ENCODE measurements at places on chromosomes 16 and 17. TPM values are rescaled to one million over a fixed set of nuclear protein-coding genes. Genes with fewer than 3 reads are reported as not detected.

GRCh38 chr16:78745108-78746019, 645.9 kb downstream of the WWOX start:
- DNase-seq, result no peak
- H3K36me3 ChIP-seq, result peaks cover 2% of the 10 kb centered on the region
- no peak overlapping the region for H3K27ac ChIP-seq
- H3K4me1 ChIP-seq, result peaks cover 40% of the 10 kb centered on the region
- H3K4me3 ChIP-seq, result no peak overlapping the region

DNA sequence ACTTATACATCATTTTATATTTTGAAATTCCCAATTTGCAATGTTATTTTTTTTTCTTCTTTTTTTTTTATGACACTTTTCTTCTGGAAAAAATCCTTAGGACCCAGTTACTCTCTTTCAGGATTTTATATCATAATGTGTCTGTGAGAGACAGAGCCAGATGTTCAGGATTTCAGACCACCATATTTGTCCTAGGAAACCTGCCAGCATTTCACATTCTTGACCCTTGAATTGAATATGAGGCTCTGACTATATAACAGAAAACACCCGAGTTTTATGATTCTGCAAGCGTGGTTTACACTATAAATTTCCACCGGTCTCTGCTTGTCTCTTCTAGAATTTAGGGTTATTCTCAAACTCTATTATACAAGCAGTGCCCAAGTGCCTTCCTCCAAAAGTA, 621.0 kb downstream of the WWOX start:
- H3K36me3 ChIP-seq, result no peaks in the 10 kb centered on the region
- H3K27ac ChIP-seq, result no peak overlapping the region
- H3K4me3 ChIP-seq, result no peak overlapping the region
- no peaks in the 10 kb centered on the region for H3K27me3 ChIP-seq

The GPT2 gene
- 34.9 TPM for total RNA-seq

DNA sequence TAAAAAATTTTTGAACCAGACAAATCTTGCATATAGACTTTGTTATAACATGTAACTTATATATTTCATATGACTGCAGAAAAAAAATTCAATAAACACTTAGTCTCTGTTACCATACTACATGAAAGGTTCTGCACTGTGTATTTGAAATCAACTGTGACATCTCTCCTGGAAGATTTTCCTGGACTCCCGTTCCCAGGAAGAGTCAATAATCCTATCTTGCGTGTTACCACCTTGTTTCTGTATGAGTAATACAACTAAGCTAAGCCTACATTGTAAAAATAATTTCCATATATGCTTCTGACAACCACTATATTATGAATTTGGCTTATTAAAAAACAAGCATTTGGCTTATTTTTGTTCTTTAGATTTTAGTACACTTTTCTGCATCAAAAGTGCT, 665.6 kb upstream of the SOX9 start:
- no peak overlapping the region for H3K27ac ChIP-seq
- no peaks in the 10 kb centered on the region for H3K36me3 ChIP-seq
- no peaks in the 10 kb centered on the region for H3K27me3 ChIP-seq
- DNase-seq, result no peak
- no peak overlapping the region for H3K4me3 ChIP-seq
- no peaks in the 10 kb centered on the region for H3K4me1 ChIP-seq

DNA sequence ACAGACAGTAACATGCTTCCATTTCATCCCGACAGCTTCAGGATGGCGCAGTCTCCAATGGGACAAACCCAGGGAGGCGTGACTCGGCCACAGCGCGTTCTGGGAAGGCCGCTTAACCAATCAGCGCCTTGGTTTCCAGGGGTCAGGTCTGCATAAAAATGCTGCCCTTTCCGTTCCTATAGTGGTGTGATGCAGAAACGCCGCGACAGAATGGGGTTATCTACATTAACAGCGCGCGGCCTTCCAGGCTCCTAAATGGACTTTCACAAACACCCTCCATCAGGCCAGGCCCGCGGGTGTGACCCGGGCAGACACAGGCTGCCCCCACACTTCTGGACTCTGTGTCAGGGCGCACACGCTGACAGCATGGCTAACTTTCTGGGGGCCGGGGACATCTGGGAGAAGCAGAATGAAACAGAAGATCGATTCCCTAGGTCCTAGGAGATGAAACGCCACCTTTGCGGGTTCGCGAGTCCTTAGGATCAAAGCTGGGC, 792 bp downstream of the TMEM231 start:
- peaks cover 3% of the 10 kb centered on the region for H3K27me3 ChIP-seq
- peak overlapping the region; percentile 63 for H3K27ac ChIP-seq
- H3K4me3 ChIP-seq, result peak overlapping the region; percentile 79
- peaks cover 1% of the 10 kb centered on the region for H3K36me3 ChIP-seq
- H3K4me1 ChIP-seq, result peaks cover 7% of the 10 kb centered on the region

The HBA1 gene
- total RNA-seq, result not detected

DNA sequence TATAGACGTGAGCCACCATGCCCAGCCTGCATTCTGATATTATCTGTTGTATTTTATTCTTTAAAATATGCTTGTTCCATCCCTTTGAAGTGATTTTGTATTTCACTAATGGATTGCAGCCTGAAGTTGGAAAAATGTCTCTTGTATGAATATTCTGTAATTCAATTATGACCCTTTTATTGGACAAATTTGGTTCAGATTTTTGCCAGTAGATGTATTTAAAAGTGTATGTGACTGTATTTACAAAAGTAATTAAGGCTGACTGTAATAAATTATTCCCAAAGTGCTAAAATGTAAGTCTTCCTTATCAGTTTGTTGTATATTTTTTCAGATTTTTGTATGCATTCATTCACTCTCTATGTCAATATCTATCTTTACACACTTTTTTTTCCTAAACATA, 23.8 kb downstream of the PPM1E start:
- H3K4me3 ChIP-seq, result no peak overlapping the region
- H3K27me3 ChIP-seq, result peaks cover 2% of the 10 kb centered on the region
- DNase-seq, result no peak
- H3K4me1 ChIP-seq, result no peaks in the 10 kb centered on the region
- no peaks in the 10 kb centered on the region for H3K36me3 ChIP-seq
- no peak overlapping the region for H3K27ac ChIP-seq

The ASPHD1 gene
- 3.2 TPM for total RNA-seq

DNA sequence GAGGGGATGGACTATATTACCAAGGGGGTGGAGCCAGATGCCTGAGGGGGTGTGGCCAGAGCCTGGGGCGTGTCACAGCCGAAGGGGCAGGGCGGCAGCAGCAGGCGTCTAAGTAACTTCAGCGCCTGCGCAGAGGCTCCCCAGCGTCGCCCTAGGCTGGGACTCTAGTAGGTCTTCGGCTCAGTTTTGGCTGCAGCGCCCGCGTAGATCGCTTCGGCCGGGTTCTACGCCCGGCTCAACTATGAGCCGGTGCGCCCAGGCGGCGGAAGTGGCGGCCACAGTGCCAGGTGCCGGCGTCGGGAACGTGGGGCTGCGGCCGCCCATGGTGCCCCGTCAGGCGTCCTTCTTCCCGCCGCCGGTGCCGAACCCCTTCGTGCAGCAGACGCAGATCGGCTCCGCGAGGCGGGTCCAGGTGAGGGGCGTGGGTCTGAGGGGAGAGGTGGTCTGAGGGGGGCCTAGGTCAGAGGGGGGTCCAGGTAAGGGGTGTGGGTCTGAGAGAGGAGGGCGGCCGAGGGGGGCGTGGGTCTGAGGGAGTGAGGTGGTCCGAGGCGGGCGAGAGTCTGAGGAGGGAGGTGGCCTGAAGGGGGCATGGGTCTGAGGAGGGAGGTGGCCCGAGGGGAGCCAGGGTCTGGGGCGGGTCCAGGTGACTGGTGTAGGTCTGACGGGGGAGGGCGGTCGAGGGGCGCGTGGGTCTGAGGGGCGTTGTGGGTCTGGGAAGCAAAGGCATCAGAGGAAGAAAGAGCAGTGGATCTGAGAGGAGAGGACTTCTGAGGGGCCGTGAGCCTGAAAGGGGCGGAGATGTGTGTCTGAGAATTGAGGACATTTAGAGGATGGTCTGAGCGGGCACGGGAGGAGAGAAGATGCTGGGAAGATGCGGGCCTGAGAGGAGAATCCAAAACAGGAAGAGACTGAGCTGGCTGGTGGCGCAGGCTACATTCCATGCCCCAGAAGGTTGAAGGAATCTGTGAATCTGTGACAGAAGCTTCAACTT, at the start of gene LPCAT2:
TSS of gene LPCAT2 (plus strand) at position 132 of the 991 bp plus-strand sequence. CDS start at position 242, 110 bp downstream.
- no peaks in the 10 kb centered on the region for H3K36me3 ChIP-seq
- peaks cover 31% of the 10 kb centered on the region for H3K27me3 ChIP-seq
- peak; percentile 82 for DNase-seq
- peaks cover 9% of the 10 kb centered on the region for H3K4me1 ChIP-seq
- H3K4me3 ChIP-seq, result peak within 1 kb of the TSS; percentile 43
- H3K27ac ChIP-seq, result no peak within 1 kb of the TSS

The NFATC2IP gene
- 72.7 TPM for total RNA-seq

- no peak for DNase-seq
- H3K27me3 ChIP-seq, result no peaks in the 10 kb centered on the region
- peak overlapping the region; percentile 88 for H3K27ac ChIP-seq
Observed at GRCh38 chr17:28926786-28927185, 23.9 kb upstream of the DHRS13 start.

DNA sequence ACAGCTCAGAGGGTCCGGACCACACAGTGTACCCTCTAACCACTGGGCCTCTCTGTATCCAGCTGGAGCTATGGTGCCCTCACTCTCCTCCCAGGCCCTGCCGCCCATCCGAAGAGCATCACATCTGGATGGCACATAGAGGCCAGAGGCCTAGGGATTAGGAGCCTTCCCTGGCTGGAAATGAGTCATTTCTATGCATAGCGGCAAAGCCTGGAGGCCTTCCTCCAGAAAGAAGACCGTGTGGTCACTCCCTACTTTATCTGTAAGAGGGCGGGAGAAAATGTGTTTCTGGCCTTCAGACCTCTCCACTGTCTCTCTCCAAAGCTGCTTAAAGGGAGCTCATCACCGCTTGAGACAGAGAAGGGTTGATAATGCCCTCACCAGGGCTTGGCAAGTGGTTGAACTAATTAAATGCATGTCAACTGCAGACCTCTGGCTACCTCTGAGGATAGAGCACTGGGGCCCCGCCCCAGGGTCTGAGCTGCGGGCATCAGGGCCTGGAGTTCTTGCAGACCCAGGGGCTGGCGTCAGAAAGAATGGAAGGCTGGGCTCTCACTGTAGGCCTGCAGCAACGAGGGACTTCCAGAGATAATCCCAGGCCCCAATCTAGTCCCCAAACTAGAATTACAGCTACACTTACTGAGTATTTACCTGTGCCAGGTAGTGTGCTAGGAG, 122.2 kb downstream of the IRX5 start:
- H3K36me3 ChIP-seq, result no peaks in the 10 kb centered on the region
- H3K27ac ChIP-seq, result no peak overlapping the region
- H3K27me3 ChIP-seq, result peaks cover 33% of the 10 kb centered on the region
- no peak for DNase-seq
- no peak overlapping the region for H3K4me3 ChIP-seq

- no peak overlapping the region for H3K27ac ChIP-seq
- no peak overlapping the region for H3K4me3 ChIP-seq
- no peak for DNase-seq
- H3K36me3 ChIP-seq, result no peaks in the 10 kb centered on the region
- peaks cover 7% of the 10 kb centered on the region for H3K4me1 ChIP-seq
Observed at GRCh38 chr16:57868913-57869520, 66.7 kb upstream of the KIFC3 start.

- DNase-seq, result no peak
- no peaks in the 10 kb centered on the region for H3K36me3 ChIP-seq
- no peak overlapping the region for H3K27ac ChIP-seq
- no peaks in the 10 kb centered on the region for H3K4me1 ChIP-seq
- peaks cover 26% of the 10 kb centered on the region for H3K27me3 ChIP-seq
- no peak overlapping the region for H3K4me3 ChIP-seq
Observed at GRCh38 chr17:79615926-79616325, 5.1 kb upstream of the RBFOX3 start.

GRCh38 chr16:71771571-71771970, 37.1 kb downstream of the AP1G1 start:
- peaks cover 43% of the 10 kb centered on the region for H3K36me3 ChIP-seq
- H3K27me3 ChIP-seq, result no peaks in the 10 kb centered on the region
- no peak overlapping the region for H3K4me3 ChIP-seq
- H3K27ac ChIP-seq, result no peak overlapping the region

GRCh38 chr16:13553453-13553985, 366.4 kb upstream of the ERCC4 start:
- no peaks in the 10 kb centered on the region for H3K4me1 ChIP-seq
- DNase-seq, result no peak

The PPP1R27 gene
- not detected for total RNA-seq

The KRTAP2-2 gene
- total RNA-seq, result not detected

The PAM16 gene
- total RNA-seq, result 67.8 TPM

GRCh38 chr16:66359811-66360608, 6.5 kb upstream of the CDH5 start:
- peaks cover 35% of the 10 kb centered on the region for H3K27me3 ChIP-seq
- no peak overlapping the region for H3K4me3 ChIP-seq
- no peak overlapping the region for H3K27ac ChIP-seq
- no peaks in the 10 kb centered on the region for H3K36me3 ChIP-seq
- no peaks in the 10 kb centered on the region for H3K4me1 ChIP-seq

DNA sequence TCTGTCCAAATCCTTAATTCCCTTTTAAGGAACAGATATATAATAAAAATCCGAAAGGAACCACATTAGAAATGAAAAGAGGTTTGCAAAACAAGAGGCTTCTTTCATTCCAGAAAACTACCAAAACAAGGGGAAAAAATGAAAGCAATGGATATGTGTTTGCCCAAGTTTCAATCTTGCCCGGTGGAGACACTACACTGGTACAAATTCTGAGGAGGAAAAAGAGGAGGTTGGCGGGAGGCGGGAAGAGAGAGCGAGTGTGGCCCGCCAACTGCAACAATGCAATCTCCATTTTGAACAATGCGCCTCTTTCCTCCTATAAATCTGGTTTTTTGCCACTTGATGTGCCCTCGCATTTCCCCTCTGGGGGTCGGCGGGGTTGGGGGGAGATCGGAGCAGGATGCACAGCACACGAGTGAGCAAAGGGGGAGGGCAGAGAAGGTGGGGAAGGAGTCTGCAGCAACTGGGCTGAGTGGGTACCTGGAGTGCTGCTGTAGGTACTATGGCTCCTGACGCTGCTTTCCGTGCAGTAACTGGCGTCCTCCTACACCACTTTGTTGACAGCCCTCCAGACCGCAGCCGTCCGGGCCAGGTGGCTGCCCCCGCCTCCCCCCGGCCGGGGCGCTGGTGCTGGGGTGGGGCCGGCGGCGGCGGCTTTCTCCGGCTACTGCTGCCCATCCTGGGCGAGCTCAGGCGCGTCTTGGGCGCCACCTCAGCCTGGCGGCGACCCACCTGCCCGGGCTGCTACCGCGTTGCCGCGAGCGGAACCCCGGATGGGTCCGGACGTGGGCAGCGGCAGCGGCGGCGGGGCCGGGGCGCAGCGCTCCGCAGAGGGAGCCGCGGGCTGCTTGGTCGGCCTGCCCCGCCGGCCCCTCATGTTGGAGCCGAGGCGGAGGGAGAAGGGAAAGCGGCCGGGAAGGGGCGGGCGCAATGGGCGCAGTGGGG, 93.8 kb upstream of the PLEKHM1 start:
- peak; percentile 78 for DNase-seq
- H3K36me3 ChIP-seq, result peaks cover 5% of the 10 kb centered on the region
- H3K27me3 ChIP-seq, result no peaks in the 10 kb centered on the region
- H3K27ac ChIP-seq, result peak overlapping the region; percentile 94

- H3K4me3 ChIP-seq, result peak overlapping the region; percentile 42
- DNase-seq, result peak; percentile 44
Observed at GRCh38 chr16:78773291-78773702, 673.8 kb downstream of the WWOX start.
